Adipocyte (in vitro differentiated cells): ENCODE measurements at places on chromosomes 16 and 17.

- DNase-seq, result peak; percentile 58
Measured at GRCh38 chr16:46857368-46857945, 26.5 kb upstream of the C16orf87 start.

DNA sequence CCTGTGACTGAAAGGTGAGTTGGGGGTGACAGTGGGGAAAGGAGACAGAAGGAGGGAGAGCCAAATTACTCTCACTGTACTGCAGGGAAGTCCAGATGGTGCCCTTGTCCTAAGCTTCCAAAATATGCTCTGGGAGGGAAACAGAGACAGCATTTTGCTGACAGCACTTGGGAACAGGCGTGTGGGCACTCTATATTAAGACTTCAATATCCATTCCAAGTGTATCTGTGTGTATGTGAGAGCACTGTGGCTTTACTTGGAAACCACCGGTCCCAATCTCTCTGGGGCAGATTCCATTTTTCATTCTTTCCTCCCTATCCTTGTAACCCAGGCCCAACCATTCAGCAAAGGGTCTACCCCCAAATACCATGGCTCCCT, 407.3 kb downstream of the UTP18 start:
- DNase-seq, result no peak

DNA sequence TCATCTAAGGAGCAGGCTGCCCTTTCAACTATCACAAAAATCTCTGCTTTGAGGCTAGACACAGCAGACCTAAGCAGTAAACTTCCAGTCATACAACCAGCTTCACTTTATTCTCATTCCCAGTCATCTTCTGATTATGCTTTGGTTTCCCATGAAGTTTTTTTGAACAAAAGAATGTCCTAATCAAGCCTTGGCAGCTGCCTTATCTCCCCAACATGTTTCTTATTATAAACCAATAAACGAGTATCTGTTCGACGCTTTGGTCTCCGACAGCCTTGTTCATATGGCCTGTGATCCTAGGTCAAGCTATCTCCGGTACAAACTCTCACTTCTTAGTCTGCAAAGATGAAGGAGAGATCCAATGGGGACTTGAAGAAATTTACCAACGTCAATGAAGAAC, 47.4 kb upstream of the CDYL2 start:
- no peak for DNase-seq

GRCh38 chr16:49896447-49896964, 40.6 kb upstream of the ZNF423 start:
- no peak for DNase-seq

- DNase-seq, result no peak
Measured at GRCh38 chr17:47254403-47254943, 846 bp downstream of the ITGB3 start.

DNA sequence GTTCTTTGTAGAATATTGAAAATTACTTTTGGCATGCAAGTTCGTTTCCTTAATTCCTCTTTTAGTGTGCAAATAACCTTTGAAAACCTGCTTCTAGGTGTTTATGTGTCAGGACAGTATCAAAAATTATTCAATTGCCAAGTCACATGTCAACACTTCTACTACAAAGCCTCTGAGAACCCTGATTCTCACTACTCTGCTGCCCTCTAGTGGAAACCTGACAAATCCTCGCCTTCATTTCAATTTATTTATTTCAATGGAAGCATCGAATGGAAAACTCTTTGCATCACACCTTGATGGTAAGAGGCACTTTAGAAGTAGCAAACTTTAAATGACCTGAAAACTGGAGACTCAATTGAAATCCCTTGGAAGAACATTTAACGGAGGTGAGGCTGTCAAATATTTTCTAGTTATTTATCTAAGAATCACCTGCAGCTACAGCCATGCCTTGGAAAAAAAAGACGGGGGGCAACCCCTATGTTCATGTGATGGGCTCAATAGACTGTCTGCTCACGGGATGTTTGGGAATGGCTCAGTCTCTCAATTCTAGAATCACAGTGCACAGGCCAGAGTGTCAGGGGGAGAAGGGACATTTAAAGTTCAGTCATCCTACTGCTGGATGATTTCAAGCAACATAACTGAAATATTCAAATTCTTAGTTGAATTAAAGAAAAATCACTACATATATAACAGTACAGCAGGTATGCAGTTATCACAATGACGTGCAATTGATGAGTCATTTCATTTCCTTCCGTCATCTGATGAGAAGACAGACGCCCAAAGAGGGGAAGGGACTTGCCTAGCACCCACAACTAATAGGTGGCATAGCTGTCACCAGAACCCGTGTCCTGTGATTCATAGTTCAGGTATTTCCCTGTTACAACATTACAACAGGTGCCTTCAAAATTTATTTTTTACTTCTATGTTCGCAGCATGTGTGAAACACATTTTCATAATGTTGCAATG, 563.9 kb downstream of the TOX3 start:
- peak; percentile 91 for DNase-seq

GRCh38 chr17:82350182-82351030, 8.6 kb upstream of the TEX19 start:
- no peak for DNase-seq

DNA sequence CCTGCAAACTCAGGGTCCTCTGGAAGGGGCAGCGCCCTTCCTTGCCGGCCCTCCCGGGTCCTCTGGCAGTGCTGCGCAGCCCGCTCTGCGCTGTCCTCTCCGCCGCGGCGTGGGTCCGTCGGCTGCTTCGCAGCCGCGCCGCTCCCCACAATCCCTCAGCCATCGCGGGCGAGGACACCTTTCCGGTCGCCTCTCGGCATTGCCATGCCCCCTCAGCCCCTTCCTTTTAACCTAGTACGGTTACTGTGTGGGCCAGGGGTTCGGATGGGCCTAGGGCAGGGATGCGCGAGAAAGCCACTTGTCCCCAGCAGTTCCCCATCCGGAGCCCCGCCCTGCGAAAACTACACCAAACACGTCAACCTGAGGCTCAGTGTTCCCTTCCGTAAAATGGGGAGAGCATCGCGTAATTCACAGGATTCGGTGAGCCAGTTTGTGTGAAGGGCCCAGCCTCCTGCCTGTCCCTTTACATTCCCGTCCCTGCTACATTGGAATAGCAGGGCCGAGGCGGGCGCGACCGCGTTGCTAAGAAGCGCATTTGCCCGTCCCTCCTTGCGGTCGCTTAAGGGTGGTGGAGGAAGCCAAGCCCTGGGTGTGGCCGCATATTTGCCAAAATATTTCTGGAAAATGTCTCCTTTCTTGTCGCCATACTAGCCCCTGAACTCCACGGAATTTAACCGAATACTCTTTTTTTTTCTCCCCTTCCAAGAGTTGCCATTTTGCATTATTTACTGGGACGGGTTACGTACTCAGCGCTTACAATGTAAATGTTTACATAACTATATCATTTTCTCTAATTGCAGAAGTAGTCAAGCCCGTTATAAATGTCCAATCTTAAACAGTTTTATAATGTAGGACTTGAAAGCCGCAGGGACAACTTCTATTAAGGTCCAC, 13.2 kb downstream of the COPZ2 start:
- DNase-seq, result peak; percentile 81

DNA sequence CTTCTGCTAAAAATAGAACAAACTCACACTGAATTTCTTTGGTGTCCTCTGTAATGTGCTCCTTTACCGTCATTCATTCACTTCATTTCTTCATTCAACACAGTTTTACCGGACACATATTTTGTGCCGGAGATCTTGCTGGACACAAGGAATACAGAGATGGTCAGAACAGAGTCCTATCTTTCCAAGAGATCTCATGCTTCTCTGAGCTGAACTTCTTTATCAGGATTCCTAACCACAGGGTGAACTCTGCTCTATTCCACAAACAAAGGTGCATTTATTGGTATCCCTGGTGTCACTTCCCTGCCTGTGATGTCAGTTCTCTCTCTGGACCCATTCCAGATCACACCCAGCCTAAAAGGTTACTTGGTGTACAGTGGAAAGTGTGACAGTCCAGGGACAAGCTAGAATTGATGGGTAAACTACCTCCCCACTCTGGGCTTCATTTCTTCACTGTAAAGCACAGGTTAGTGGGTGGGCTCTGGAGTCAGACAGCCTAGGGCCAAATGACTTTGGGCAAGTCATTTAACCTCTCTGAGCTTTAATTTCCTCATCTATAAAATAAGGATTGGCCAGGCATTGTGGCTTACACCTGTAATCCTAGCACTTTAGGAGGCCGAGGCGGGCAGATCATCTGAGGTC, 4.2 kb downstream of the IFI35 start:
- DNase-seq, result no peak

- no peak for DNase-seq
Measured at GRCh38 chr17:62715882-62716390, 88.5 kb downstream of the MRC2 start.

GRCh38 chr17:78291944-78292910, 60.8 kb downstream of the TMEM235 start:
- DNase-seq, result no peak

DNA sequence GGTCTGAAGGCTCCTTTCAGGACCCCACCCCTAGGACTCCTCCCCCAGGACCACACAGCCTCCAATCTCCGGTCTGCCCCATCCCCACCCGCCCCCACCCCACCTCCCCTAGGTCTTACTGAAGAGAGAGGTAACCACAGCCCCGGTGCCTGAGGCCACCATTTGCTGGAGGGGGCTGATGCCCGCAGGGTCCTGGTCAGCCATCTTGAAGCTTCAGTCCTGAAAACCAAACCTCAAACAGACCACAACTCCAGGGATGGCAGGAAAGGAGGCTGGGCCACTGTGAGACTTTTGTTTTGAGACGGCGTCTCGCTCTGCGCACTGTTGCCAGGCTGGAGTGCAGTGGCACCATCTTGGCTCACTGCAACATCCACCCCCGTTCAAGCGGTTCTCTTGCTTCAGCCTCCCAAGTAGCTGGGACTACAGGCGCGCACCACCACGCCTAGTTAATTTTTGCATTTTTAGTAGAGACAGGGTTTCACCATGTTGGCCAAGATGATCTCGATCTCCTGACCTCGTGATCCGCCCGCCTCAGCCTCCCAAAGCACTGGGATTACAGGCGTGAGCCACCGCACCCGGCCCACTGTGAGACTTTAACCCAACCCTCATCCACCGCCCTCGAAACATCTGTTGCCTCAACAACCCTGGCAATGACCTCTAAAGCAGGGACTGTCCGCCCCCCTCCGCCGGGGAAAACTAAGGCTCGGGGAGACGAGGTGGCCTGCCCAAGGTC, 1.1 kb downstream of the SLC25A39 start:
- DNase-seq, result no peak

DNA sequence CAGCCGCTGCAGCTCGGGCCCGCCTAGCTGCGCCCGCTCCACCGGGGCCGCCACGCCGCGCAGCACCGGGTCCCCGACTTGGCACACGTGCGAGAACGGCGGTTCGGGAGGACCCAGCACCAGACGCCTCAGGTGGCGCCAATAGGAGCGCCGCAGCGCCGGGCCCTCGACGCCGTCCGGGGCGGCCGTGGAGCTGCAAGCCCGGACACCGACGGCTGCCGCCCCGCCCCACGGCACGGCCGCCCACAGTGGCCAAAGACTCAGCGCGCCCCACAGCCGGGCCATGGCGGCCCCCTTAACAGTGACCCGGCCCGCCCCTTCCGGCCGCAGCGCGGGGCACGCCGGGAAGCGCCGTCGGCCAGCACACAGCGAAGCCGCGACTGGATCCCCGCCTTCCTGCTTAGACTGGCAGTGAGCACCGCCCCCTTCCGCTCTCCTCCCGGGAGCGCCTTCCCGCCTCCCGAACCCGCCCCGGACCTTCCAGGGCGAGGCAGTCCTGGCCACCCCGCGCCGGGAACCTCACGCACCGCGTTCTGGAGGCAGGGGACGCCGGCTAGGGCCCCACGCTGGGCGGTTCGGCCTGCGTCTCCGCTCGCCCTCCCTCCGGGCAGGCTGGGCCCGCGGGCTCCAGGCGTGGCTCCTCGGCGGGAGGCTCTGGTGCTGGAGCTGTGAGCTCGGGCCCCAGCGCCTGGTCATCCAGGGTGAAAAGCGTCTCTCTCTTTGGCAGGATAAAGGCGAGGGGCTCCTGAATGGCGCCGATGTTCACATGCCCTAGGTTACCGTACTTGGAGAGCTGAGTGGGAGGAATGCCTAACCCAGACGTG, at the start of gene PDF:
Gene PDF, minus strand, starts transcription at position 303 of the 824 bp plus-strand sequence. Its CDS starts 18 bp downstream, at position 285.
- peak; percentile 98 for DNase-seq

GRCh38 chr16:31270795-31271194, 11.0 kb downstream of the ITGAM start:
- no peak for DNase-seq

DNA sequence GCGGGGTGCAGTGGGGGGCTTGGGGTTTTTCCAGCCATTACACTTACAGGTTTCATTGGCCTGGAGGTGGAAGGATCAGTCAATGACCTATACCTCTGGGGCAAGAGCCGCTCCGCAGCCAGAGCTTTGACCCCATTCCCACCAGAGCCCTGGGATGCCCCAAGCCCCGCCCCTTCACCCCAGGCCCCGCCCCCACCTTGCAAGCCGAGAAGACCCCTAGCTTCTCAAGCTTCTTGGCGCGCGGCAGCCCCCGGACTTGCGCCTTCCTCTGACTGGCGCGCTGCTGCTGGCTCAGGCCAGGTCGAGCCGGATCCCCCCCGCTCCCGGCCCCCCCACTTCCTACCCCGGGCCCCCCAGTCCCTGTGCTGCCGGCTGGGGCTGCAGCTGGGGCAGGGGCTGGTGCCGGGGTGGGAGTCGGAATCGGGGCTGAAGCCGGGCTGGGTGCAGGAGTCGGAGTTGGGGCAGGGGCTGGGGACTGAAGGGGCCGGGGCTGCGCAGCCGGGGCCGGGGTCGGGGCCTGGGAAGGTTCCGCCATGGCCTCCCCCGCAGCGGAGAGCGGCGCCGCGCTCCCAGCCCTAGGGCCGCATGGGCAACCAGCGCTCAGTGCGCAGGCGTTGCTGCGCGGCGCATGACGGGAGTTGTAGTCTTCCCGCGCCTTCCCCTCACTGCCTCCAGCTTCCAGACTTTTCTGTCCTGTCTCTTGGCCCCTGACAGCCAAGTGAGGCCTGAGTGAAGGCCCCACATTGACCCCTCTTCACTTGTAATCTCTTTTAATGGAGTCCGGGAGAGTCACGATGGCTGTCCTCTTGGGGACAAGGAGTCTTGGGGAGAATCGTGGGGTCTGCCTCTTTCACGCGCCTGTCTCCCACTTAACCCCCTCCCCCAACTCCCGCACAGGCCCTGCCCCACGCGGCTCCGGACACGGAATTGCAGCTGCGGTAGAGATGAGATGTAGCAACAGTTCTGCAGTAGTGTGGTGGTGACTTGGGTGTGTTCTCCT, at the start of gene KAT2A:
Gene KAT2A, minus strand, starts transcription at position 598 of the 1,000 bp plus-strand sequence. Its CDS starts 63 bp downstream, at position 535.
- peak; percentile 93 for DNase-seq

DNA sequence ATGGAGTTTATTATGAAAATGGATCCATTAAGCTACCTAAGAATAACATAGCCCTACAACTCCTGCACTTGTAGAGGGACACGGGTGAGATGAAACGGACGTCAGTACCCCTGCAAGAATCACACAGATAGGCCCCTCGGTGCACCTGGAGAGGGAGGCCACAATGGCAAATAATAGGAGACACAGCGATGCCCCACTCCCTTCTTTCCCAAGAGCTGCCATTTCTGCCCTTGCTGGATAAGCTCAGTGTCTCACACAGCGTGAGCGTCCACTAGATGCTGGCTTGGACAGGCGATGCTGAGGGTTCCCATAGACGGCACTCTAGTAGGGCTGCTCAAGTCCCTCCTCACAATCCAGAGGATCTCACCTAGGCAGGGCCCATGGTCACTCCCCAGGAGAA, 67.8 kb downstream of the ADCY9 start:
- no peak for DNase-seq

DNA sequence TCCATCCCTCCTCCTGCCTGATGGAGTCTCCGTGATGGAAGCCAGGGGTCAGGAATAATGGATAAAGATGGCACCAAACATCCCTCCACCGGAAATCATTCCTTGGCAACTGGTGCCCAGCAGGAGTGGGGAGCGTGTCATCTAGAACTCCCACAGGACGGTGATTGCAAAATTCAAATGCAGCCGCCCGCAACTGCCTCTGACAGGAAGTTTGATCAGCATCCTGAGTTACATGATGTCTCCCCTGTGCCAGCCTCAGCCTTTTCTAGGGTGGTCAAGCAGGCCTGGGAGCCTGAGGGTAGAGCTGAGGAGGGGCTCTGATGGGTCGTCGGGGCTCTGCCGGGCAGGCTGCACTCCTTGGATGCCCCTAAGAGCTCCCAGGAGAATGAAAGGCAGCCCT, 52.8 kb downstream of the GSG1L start:
- peak; percentile 19 for DNase-seq
